Endothelial cell (in vitro differentiated cells): ENCODE measurements at places on chromosomes 7 and 10. TPM values are rescaled to one million over a fixed set of nuclear protein-coding genes. Genes with fewer than 3 reads are reported as not detected.

GRCh38 chr10:64558094-64558835 is 1037.1 kb downstream of the REEP3 start:
- no peak overlapping the region for H3K27ac ChIP-seq
- no peak for DNase-seq
- H3K27me3 ChIP-seq: peaks cover 6% of the 10 kb centered on the region
- no peaks in the 10 kb centered on the region for H3K4me1 ChIP-seq

The CHST3 gene
- total RNA-seq: 3.8 TPM

DNA sequence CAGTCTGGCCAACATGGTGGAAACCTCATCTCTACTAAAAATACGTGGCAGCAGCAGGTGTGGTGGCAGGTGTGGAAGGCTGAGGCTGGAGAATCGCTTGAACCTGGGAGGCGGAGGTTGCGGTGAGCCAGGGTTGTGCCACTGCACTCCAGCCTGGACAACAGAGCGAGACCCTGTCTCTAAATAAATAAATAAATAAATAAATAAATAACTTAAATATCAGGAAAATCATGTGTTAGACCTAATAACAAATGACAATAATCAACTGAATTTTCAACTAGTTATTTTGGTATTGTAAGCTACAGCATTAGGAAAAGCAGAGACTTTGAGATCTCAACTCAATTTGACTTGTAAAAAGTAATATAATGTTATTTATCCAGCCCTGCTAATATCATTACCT is 9.2 kb downstream of the HERPUD2 start:
- peaks cover 14% of the 10 kb centered on the region for H3K36me3 ChIP-seq
- no peak overlapping the region for H3K27ac ChIP-seq
- no peak overlapping the region for H3K4me3 ChIP-seq
- peaks cover 10% of the 10 kb centered on the region for H3K4me1 ChIP-seq

The SPDYE3 gene
- total RNA-seq: not detected

The VWDE gene
- total RNA-seq: 3.2 TPM
